ENCODE measurements at places on chromosomes 5 and 9.
A peak's percentile ranks its signal among the peaks of the same experiment; 100 is the strongest.

DNA sequence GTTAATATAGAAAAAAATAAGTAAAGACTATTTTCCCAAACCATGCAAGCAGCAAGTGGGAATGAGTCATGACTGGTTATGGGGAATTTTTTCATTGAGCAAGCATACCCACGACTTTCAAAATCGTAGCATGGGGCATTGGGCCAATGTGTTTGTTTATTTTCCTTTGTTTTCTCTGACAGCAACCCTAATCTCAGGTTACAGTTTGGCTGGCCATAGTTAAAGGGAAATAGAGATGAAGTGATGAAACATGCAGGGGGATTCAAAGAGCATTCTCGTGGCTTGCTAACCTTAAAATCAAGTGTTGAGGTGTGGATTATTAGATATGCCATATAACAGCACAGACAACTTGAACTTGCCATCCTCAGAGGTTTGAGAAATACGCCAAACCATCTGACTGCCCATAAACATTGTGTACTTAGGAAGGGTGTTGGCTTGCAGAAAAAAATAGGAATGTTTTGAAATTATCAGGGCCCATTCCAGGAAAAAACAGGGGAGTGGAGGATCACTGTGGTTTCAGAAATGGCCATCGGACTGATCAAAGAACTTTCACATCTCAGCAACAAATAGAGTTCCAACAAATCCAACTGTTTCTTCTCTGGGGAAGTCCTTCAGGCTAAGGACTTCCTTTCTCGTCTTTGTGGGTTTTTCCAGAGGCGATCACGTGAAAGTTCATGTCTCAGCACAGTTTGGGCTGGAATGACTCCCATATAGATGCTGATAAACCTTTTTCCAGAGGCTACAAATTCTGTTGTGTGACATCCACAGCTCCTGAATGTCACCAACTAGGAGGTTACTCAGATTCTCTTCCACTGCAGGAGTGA is 259.1 kb downstream of the SYK start:
- peak; percentile 89 for DNase-seq

- no peak for DNase-seq
Measured at GRCh38 chr5:80037366-80037765, 2.2 kb downstream of the THBS4 start.

DNA sequence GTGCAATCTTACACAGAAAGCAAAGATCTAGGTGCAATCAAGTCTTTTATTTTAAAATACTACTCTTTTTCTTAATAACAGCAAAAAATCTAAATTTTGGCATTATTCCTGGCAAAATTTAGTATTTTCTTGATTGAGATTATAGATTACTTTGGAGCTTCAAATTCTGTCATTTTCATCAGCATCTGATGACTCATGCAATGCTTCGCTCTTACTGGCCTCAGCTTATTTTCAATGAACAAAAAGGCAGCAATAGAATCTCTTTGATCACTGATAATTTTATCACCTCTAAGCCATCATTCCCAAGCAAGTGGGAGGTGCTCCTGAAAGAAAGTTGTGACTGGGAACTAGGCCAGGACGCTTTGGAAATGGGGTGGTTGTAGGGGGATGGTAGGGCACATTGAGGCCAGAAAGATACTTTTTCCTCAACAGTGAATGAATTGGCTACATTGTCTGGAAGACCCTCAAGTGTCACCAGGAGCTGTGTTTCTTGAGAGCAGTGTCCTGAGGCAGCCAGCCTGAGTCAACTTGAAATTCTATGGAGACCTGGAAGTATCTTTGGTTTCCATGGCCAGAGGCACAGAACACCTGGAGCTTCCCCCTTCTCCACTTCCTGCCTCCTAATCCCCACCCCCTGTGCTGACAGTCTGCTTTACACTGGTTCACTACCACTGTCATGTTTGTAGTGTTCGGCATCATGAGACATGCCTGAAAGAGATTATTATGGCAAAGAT is 46.9 kb upstream of the APC start:
- no peak for DNase-seq

GRCh38 chr9:4096121-4096520 is 203.7 kb downstream of the GLIS3 start:
- no peak for DNase-seq
